ENCODE measurements at places on chromosomes 4 and X.

DNA sequence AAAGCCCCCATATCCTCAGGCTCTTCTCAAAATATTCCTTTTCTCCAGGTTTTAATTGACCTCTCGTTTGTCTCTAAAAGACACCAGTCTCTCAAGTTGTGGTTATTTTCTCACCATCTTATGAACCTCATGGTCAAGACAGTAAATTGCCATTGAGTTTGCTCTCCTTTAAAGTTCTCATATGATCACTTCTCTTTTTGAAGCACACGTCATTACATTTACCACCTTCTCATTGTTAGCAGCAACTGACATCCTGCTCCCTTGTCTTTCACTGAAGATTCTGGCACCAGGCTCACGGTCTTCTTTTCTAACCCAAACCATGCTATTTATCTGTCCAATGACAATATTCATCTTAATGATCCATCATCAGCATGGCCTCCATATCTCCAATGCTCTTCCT is 324.2 kb downstream of the TMA16 start:
- no peak for DNase-seq

- DNase-seq, result no peak
These were observed 23.8 kb upstream of the CYP4V2 start for GRCh38 chr4:186167605-186168004.

- DNase-seq, result no peak
These were observed 4.6 kb downstream of the TREX2 start for GRCh38 chrX:153441296-153441695.

DNA sequence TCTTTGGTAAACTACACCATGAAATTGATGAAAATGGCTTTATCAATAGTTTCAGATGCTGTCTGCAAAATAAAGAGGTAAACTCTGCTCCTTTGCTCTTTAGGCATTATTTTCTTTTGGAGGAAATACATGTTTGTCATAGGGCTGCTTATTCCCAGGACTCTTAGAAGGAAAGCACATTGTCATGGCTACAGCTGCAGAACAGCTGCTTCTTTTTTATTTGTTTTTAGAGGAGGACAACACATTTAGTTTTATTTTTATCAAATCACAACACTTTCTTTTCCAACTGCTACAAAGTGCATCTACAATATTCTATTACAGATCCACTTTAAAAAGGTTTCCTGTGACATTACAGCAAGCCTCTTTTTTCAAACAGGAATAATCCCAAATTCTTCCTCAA is 12.7 kb upstream of the HPF1 start:
- DNase-seq, result no peak

- DNase-seq, result no peak
These were observed 52.9 kb downstream of the CRLF2 start for GRCh38 chrX:1159548-1159947.

DNA sequence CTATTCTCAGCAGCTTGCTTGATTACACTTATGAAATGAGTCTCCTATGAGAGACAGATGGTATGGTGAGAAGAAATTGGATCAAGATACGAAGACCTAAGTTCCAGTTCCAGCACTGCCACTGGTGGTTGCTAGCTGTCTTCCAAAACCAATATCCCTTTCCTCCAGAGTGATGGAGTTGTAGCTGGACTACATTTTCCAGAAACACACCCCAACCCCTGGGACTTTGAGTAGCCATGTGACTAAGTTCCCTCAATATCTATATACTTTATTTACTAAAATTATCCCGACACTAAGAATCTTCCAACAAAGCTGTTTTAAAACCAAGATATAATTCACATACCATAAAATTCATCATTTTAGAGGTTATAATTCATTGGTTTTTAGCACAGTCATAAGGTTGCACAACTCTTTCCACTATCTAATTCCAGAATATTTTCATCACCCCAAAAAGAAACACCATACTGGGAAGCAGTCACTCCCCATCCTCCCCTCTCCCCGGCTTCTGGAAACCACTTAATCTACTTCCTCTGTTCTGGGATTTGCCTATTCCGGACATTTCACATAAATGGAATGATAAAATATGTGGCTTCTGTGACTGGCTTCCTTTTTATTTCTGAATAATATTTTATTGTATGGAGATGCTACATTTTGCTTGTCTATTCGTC is 118.0 kb downstream of the MANBA start:
- DNase-seq, result no peak

DNA sequence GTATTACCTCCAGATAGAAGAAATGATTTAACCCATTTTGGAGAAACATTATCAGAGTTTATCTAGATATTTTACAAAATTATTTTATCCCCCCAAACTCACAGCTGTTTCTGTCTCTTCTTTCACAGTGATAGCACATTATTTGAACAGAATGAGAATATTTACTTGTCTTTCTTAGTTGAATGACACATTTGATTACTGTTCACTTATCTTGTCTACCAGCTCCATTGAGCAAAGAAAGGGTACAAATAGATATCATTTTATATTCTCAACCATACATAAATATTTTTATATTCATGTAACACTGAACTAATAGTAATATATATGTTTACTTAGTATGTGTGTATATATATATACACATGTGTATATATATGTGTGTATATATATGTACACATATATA is 364.2 kb downstream of the GALNTL6 start:
- DNase-seq, result no peak

DNA sequence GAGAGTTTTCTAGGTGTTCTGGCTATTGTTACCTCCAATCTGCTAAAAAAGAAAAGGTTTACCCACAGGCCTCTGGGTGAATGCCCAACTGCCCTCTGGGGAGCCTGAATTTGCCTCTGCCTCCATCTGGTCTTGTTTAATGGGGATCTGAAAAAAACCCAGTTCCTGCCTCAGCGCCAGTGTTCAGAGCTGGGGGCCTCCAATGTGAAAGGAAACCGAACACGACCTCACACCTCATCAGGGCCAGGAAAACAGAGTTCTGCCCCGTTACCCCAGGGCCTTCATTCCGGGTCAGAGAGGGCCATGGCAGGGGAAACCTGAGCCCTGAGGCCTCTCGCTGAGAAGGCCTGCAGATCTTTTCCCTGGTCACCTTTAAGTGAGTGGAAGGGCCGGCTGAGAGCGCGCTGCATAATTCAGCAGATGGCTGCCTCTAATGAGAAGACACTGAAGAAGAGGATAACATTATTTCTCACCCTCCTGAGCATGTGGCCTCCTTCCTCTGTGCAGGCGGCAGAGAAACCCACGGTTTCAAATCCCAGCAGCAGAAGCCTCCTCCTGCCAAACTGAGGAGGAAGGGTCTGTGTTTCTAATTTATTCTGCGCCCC is 6.8 kb downstream of the SEPTIN6 start:
- no peak for DNase-seq

GRCh38 chr4:112852601-112853000 is 196.9 kb upstream of the ANK2 start:
- DNase-seq, result no peak

- DNase-seq, result no peak
These were observed 301.4 kb upstream of the AADAT start for GRCh38 chr4:170391066-170391740.

- DNase-seq, result no peak
These were observed 65.6 kb upstream of the BLTP1 start for GRCh38 chr4:122086338-122087065.

DNA sequence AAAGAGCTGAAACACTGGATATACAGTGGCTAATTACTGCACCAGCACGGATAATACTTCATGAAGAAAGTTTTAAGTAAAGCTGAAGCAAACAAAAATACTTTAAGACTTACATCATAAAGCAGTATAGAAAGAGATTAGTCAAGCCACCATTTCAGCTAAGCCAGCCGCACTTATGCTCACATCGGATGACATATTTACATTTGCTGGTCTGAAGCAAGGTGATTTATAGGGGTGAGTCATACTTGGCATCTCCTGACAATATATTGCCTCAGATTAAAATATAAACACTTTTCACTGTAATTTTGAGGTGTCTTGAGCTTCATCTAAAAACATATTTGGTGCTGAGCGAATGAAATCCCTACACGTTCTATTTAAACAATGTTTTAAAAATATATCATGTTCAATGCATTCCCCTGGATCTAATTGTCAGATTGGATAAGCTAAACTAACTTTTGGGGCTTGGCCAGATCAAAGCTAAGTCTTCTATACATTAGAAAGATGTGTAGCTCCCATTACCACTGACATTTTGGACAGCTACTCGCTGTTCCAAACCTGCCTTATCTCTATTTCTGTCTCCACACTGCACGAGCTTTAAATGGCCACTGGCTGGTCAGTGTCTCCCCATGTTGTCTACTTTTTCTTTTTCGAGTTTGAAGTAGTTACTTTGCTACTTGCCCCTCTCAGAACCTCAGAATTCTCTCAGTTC is 103.2 kb downstream of the VCX2 start:
- DNase-seq, result no peak

DNA sequence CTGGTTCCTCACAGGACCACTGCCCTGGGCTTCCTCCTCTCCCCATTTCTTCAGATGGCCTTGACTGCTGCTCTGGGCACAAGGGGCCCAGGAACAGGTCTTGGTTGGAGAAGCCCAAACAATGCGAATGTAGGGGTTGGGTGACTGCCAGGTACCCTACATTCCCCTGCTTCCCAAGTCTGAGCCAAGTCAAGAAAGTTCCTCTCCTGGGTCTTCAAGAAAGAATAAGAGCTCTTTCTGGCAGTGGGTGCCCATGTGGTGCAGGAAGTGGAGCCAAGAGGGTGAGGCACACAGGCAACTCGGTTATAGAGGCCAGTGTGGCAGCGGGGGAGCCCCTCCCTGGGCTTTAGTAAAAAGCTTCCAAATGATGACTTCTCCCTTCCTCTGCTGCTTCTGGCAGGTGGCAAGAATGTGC is 2.7 kb downstream of the SLC34A2 start:
- DNase-seq, result no peak

GRCh38 chr4:94791701-94792100 is 33.9 kb downstream of the BMPR1B start:
- DNase-seq, result no peak

DNA sequence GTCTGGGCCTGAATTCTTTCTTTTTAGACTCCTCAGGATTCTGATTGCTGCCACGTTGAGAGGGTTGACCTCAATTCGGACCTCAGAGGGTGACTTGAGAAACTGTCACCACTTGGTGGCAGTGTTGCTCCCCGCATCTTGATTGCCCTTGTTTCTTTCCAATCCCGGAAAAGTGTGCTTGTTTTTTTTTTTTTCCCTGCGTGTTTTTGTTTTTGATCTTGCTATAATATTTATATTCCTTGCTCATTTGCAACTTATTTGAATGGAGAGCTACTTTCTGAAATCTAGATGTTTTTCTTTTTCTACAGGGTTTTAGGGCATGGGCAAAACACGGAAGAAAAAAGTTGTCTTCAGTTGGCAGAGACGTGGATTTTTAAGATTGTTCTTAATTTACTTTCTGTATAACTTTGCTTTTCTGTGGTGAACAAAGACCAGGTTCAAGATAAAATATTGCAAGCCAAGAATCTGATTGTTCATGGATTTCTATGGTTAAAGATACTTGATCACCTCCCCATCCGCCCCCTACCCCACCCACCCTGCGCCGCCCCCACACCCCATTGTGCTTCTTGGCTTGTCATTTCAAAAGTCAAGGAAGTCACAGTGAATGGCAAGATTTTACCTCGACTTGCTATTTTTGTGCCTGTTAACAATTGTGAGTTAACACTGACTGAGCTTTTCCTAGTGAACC is 102.0 kb downstream of the PTTG2 start:
- peak; percentile 30 for DNase-seq

DNA sequence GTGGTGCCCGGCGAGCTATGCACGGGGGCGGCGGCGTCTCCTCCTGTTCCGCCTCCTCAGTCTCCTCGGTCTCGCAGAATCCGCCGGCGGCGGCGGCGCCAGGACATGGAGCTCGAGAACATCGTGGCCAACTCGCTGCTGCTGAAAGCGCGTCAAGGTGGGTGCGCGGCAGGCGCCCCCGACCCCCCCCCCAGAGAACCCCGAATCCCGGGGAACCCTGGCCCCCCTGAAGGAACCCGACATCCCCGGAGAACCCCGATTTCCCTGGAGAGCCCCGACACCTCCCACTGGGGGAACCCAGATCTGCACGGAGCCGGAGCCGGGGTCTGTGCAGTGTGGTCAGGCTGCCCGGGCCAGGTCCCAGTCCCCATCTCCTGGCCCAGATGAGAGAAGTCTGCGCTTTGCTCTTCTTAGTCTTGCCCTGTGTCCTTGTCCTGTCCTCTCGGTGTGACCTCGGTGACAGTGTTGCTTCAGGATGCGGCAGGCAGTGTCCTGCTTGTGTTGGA is 648 bp downstream of the GRK4 start:
- DNase-seq, result no peak

GRCh38 chrX:148914783-148915182 is 414.4 kb downstream of the AFF2 start:
- DNase-seq, result no peak

DNA sequence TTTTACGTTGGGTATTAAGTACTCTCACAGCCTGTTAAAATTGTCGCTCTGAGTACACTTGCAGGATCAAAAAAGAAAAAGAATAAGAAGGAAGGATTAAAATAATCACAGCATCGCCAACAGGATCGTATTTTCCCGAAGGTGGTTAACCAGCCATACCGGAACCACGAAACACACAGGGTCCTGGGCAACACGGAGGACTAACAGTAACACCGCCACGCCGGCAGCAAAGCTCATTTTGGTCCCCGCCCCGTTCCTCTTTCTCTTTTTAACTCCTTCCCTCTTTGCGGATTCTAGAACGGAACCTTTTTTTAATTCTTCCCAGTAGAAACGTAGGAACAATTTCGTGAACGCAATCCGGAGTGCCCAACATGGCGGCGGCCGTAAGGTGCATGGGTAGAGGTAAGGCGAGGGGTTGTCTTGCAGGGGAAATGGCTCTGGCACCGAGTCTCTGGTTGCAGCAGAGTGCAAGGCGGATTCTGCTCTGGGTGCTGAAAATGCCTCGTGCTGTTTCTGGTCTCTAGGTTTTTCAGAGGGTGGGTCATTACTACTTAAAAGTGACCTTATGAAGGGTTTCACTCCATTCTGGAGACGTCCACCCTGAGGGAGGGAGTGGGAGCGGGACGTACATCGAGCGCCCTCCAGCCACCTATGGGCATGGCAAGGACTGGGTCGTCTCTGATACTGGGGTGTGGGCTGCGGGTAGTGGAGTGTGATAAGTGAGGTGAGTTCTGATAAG is at the start of gene MRPL1:
TSS of gene MRPL1 (plus strand) at position 353 of the 739 bp plus-strand sequence. CDS start at position 372, 19 bp downstream.
- DNase-seq, result peak; percentile 81

GRCh38 chr4:129403848-129404247 is 307.9 kb downstream of the C4orf33 start:
- no peak for DNase-seq

DNA sequence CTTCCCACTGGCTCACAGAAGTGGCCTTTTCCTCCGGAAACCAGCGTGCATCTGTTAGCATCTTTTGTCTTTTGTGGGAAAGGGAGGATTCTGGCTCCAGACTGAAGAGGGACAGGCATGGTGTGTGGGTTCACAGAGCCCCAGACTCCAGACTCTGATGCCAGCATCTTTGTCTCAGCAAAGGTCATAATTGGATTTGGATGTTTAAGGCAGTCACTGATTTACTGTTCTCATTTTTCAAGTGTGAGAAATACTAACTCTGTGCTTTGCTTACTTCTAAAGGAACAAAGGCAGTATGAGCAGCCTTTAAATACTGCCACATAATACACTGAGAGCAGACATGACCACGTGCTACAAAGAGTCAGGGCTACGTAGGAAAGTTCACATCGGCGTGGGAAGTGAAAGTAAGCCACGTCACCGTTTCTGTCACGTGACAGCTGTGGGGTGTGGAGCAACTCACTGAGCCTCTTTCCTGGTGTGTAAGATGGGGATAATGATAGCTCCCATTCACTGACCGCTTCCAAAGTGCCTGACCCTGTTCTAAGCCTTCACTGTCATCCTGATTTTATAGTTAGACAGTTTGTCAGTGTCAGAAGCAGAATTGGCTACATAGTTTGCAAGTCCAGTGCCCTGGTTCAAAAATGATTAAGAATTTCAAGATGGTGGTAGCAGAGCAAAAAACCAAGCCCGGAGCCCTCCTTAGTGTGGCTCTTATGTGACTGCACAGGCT is 24.8 kb upstream of the TMSB4X start:
- no peak for DNase-seq
